ENCODE measurements at places on chromosomes 3 and 15. TPM values are rescaled to one million over a fixed set of nuclear protein-coding genes. Genes with fewer than 3 reads are reported as not detected.

Gene DNAH12
- total RNA-seq = 0.14 TPM

Gene ZNF620
- total RNA-seq = 6.9 TPM

Gene GAP43
- not detected for total RNA-seq

Gene CCNDBP1
- total RNA-seq = 66.2 TPM

Gene TSEN2
- total RNA-seq = 13.9 TPM

Gene JAGN1
- 23.5 TPM for total RNA-seq

Gene KCNAB1
- not detected for total RNA-seq

Gene CD86
- total RNA-seq = 12.4 TPM

Gene MUSTN1
- total RNA-seq = 1.4 TPM

Gene SEMA7A
- 6.8 TPM for total RNA-seq

Gene GREM1
- not detected for total RNA-seq

Gene CCDC54
- not detected for total RNA-seq

Gene FOXB1
- total RNA-seq = 1.6 TPM

Gene CCR3
- total RNA-seq = 0.16 TPM

Gene EDC3
- 43.4 TPM for total RNA-seq

Gene FYCO1
- 15.7 TPM for total RNA-seq

Gene DET1
- 4.4 TPM for total RNA-seq

Gene DPPA2
- total RNA-seq = not detected

Gene GABRG3
- total RNA-seq = not detected
